Mesenchymal stem cell (in vitro differentiated cells and primary cell): ENCODE measurements at places on chromosomes 11 and 22.

DNA sequence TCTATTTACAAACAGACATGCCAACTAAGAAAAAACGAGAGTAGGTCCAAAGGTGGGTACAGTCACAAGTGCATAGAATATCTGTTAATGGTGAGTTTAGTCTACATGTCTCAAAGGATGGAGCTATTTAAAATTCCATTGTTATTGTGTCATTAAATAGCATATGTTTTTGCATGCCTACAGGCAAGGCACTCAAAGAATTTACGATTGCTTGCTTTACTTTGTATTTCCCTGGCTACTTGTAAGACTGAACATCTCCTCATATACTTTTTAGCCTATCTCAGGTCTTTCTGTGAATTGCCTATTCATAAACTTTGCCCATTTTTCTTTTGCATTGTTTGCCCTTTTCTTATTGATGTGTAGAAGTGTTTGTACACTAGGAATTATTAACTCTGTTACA, 39.7 kb downstream of the DEUP1 start:
- DNase-seq, result no peak

- peak; percentile 88 for DNase-seq
Observed at GRCh38 chr11:72069787-72070251, 10.5 kb downstream of the NUMA1 start.

GRCh38 chr11:46006418-46007070, 84.1 kb downstream of the LARGE2 start:
- DNase-seq, result peak; percentile 81

DNA sequence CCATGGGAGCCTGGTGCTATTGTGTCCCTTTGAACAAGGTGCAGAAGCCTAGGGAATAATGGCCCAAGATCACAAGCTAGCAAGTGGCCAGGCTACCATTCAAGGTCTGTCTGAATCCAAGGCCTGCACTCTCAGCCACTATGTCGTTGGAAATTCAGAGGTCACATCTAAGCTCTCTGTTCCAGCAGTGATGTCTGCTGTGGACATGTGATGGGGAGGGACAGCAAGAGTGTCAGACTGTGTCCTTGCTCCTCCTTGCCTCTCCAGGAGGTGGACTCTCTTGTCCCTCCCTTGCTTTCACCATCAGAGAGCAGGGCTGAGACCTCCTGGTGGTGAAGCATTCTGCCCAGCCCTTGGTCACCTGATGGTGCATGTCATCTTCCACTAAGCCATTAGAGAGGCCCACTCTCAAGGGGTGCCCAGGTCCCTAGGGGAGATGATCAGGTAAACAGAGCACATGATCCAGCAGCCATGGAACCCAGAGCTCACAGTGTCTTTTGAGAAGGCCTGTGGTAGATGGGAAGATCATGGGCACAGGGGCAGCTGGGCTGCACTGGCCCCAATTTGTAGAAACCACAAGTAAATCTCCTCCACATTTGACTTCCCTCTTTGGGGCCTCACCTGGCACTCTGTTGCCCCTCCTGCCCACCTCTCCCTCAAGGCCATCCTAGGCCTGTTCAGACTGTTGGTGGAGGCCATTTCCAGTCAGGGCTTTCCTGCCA, 37.1 kb upstream of the SUSD2 start:
- DNase-seq, result no peak

GRCh38 chr11:119711476-119711875, 17.5 kb downstream of the NECTIN1 start:
- no peak for DNase-seq
